ENCODE measurements at places on chromosomes 5 and 9.

DNA sequence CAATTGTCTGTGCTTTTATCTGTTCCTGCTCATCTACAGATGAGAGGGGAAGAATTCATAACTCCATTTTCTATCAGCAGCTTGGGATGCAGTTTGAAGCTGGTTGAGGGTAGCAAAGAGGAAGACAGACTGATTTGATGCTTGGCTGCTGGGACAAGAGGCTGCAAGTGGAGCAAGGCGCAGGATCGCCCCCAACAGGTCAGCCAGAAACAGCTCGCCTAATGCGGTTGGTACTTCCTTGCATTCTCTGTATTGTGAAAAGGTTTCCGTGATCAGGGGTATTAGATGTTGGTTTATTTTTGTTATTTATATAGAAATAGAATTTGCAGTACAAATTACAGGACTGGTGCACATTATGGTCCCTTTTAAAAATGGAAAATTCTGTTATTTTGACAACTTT, 40.6 kb downstream of the ZNF883 start:
- DNase-seq = no peak

GRCh38 chr5:72785801-72786200, 30.7 kb upstream of the TNPO1 start:
- DNase-seq = no peak

DNA sequence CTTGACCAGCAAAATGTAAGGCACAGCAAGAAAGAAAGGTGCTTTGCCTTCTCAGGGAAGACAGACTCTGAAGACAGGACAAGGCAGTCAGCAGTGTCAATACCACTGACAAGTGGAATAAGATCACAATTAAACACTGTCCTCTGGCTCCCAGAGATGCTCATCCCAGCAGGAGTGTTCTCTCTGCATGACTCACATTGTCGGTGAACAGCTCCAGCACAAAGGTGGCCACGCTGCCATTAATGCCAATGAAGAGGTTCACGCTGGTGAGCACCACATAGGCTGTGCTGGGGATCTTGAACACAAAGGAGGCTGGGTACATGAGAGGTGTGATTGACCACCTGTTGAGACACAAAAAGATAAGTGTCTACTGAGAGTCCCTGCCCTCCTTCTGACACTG, 31.9 kb downstream of the NIPSNAP3B start:
- DNase-seq = no peak

DNA sequence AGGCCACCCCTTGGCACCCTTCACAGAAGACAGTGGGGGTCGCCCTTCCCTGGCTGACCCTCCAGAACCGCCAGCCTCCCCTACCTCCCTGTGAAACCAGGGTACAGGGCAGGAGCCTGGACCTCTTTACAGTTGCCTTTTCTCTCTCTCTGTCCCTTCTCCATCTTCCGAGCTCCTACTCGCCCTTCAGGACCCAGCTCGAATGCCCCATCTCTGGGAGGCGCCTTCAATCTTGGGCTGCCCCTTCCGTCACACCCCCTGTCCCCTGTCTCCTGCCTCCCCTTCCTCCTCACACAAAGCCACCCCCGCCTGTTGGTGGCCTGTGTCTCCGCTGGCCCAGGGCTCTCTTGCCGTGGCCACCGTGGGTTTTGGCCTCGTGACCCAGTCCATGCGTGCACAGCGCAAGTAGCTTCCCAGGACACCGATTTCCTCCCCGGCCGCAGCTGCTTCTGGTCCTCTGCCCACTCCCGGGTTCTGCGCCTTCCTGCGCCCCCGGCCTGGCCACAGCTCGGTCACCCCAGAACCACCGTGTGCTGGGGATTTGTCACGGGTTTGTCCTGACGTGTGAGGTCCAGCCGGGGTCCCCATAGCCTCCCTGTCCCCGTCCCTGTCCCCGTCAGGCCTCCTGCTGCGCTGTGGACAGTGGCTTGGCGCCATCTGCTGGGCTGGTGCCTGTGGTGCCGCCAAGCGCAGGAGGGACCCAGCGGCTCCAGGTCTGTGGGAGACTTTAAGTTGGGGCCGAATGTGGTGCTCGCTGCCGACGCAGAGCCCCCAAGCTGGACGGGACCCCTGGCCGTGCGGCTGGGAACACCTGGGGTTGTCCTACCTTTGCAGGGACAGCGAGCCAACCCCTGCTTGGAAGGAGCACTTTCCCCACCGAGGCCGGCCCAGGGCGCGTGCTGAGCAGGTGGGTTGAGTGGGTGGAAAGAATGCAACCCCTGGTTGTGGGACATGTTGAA, 4.0 kb upstream of the TMEM250 start:
- no peak for DNase-seq

All from SIG-M5 (cell line).